ENCODE measurements at places on chromosomes 5 and 9.

- DNase-seq: no peak
These were observed 57.5 kb upstream of the RXRA start for GRCh38 chr9:134268747-134269146.

DNA sequence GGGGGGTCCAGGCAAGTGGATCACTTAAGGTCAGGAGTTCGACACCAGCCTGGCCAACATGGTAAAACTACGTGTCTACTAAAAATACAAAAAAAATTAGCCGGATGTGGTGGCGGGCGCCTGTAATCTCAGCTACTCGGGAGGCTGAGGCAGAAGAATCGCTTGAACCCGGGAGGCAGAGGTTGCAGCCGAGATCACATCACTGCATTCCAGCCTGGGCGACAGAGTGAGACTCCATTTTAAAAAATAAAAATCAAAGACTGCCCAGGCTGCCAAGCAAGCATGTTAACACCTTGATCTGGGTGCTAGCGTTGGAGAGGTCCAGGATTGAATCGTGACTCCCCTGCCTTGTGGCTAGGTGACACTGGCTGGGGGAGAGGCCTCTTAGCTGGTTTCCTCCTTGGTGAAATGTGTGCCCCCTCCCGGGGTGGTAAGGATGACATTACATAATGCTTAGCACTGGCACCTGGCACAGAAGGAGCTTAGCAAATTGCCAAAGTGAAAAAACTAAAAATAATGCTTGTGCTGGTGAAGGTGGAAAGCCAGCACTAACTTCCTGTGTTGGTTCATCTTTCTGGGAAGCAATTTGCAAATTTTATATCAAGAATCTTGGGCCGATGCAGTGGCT is 2.2 kb upstream of the CIZ1 start:
- no peak for DNase-seq

DNA sequence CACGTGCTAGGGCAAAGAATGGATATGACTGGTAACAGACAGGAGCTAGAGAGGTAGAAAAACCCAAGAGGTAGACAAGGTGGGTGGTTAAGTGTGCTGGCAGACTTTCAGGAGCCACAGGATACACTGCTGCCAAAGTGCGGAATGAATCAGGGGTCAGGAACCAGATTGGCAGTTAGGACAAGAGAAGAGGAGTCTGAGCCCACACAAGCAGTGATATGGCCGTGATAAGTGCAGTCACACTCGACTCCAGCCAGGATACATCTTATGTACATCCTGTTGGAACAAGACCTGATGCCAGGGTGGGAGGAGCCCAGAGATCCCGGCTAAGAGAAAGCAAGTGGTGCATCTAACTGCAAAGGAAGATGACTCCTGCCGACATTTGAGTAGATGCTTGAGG is 10.0 kb downstream of the SLIT3 start:
- no peak for DNase-seq

- DNase-seq: no peak
These were observed 130.3 kb downstream of the PAX5 start for GRCh38 chr9:36903541-36904435.

DNA sequence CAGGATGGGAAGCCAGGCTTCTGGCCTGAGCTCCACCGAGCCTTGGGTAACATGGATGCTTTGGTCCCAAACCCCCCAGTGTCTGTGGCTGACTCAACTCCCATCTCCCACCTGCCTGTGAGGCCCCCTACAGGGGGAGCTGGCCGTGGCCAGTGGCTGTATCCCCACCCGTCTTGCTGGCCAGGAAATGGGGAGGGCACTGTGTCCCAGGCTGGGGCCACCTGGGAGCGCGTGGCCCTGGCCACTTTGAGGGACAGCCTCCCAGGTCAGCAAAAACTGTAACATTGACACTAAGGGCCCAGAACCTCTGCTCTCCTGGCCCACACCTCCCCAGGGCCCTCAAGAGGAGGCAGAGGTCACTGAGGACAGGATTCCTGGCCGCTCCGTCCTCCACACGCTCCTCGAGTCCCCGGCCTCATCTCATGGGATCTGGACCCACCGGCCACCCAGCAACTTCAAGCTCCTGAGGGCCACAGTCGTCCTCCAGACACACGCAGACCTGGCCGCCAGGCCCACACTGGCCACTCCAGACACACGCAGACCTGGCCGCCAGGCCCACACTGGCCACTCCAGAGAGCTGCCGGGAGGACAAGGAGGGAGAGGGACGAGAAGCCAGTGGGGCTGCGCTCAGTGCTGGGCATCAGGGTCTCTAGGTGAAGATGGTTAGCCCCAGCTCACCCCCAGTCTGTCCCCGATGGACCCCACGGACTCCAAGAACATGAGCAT is 44.2 kb downstream of the DBH start:
- DNase-seq: no peak

DNA sequence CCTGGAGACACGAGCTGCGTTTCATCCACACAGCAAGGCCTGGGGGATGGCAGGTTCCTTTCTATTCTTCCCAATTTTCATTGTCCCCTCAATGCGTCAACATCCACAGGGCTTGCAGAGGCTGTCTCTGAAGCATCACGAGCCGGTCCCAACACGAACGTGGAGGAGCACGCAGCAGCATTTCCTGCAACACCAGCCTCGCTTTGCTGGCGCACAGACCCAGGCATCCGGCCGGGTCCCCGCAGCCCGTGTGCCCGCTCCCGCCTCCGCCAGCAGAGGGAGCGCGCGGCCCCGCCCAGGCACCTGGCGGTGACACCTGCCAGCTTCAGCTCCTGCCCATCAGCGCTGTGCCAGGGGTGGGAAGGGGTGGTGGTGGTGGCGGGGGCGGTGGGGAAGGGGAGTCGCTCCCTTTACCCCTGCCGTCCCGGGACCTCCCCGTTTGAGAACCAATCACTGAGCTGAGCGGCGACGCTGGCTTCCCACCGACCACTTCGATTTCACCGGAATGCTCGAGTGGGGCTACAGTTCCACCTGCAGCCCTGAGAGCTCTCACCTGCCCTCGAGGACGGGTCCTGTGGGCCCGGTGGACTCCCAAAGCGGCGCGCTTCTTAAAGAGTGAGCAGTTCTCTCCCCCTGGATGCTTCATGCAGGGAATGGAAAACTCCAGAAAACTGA is 464.5 kb downstream of the ICE1 start:
- no peak for DNase-seq

- DNase-seq: no peak
These were observed 70.6 kb downstream of the DCP2 start for GRCh38 chr5:113047234-113047633.

GRCh38 chr9:86867804-86868313 is 79.4 kb downstream of the GAS1 start:
- no peak for DNase-seq

DNA sequence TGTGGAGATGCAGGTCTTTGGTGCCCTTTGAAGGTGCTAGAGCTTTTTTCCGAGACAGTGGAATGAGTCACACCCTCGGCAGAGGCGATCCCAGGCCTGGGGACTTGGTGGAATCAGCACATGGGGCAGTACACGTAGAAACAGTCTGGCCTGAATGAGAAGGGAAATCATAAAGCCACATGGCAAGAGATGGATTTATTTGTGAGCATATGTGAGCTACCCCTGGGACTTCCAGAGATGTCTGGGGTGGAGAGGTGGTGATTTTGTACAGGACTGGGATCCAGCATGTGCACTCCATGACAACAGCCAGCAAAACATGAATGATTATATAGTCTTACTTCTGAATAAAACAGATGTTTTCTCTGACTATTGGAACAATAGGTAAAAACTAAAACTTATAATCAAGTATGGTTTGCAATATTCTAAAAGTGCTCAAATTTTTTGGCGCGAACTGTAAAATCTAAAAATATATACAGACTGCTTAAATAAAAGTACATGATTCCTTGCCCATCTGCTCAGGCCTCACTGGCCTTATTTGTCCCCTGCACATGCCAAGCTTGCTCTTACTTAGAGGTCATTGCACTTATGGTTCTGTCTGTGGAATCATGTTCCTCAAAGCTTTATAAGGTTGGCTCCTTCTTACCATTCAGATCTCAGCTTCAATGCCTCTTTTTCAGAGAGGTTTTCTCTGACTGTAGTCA is 54.7 kb upstream of the SMARCA2 start:
- no peak for DNase-seq

DNA sequence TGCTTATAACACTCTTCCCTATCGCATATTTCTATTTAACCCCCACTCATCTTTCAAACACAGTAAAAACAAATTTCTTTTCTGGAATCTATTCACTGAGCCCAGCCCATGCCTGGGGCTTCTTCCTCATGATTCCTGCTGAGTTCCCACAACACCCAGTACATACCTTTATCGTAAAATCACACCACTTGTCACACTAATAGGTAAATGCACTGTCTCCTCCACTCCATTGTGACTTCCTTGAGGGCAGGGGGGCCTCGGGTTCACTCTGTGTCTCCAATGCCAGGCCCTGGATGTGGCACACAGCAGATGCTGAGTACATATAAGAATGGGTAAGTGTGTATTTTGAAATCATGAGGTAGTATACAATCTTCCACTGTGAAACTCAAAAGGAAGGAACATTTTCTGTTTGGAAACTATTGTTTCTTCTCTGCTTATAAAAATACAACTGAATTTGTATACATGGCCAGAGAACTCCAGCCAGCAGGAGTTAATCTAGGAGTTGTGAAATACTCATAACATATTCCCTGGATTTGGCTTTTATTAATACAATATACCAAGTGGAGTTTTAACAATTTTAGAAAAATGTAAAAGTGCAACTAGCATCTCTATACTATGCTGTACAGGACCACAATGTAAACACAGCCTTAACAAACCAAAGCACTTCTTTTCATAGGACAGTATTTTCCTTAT is 7.2 kb downstream of the PLK2 start:
- no peak for DNase-seq

DNA sequence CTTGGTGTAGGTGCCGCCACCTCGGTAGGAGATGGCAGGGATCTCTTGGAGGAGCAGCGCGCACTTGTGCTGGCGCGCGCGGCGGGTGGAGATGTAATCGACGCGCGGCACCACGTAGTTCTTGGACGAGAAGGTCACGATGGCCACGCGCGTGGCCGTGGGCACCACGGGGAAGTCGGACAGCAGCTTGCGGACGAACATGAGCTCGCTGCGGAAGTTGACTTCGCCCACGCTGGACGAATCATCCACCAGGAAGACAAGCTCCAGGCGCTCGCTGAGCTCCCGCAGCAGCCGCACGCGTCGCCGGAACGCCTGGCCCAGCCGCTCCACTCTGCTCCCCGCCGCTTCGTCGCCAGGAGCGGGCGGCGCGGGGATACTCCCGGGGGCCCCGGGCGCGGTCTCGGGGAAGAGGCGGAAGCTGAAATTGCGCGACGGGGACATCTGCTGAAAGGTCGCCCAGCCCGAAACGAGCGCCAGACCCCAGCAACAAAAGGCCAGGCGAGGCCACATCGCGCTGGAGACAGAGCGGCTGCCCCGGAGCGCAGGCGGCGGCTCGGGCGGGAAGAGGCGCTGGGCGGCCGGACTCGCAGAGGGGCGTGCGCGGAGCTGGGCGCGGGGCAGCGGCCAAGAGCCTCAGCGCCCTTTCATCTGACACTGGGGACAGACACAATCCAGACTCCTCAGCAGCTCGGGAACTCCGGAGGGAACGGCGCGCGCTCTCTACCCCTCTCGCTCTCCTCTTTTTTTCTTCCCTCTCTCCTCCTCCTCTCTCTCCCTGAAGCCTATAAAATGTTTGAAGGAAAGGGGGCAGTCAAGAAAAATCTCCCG is at the start of gene SVEP1:
TSS of gene SVEP1 (minus strand) at position 708 of the 828 bp plus-strand sequence. CDS start at position 510, 198 bp downstream.
- no peak for DNase-seq

DNA sequence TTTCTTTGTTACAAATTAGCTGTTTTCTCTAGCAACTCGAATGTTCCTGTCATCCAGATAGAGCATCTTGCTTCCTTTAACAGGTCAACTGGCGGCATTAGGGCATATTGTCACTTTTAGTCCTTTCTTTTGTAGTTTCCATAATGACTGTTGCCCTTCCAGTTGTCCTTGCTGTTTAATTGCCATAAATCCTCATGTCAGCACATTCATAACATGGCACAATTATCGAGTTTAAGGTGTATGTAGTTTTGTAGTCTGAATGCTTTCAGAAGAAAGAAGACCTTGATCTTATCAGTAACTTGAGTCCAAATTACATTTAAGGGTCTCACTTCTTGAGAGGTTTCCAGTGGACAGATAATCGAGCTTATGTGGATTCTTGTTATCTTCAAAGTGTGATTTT is 161.7 kb upstream of the CDH12 start:
- DNase-seq: no peak

GRCh38 chr9:96141666-96142065 is 160.3 kb downstream of the HSD17B3 start:
- DNase-seq: no peak

DNA sequence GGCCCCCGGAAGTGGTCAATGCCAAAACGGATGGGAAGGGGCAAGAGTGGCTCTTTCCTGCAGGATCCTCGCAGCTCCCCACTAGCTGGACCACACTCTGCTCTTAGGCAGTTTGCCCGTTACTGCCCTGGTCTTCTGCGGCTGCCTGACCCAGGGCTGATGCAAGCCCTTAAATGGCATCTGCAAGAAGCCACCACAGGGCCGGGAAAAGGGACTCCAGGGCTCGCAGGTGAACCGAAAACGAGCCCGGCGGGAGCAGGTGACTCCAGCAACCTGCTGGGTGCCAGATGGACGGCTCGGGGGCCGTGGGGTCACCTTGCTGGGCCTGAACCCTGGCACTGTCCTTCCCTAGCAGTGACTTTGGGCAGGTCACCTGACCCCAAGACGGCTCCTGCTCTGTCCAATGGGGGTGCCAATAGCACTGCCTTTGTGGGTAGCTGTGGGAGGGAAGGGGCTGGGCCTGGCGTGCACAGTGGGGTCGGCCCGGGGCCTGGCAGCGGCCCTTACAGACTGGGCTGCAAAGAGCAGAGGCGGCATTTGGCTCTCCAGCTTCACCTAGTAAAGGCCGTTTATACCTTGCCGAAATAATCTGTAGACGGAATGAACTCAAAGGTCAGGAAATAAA is 1.3 kb downstream of the TMEM250 start:
- DNase-seq: no peak

DNA sequence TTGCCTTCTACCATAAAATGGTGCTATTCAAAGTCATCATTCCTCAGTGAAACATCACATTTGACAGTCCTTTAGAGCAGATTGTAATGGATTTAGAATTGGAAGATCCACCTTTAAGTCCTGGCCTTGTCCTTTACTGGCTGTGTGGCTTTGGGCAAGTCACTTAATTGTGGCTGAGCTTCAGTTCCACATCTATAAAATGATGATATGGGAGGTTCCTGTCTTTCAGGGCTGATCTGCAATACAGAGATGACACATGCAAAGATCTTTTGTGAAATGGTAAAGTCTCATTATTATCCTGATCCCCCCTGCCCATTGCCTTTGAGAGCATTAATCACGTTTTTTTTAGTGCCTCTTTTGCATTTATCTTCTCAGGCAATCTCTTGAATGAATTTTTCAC is 58.2 kb downstream of the ZFAND5 start:
- DNase-seq: no peak

- no peak for DNase-seq
These were observed 22.6 kb downstream of the SEMA5A start for GRCh38 chr5:9523090-9523823.

GRCh38 chr5:2014058-2014610 is 131.4 kb upstream of the IRX4 start:
- DNase-seq: no peak

All from BJ (cell line).